Stimulated activated CD8-positive, alpha-beta memory T cell treated with anti-CD3 and anti-CD28 coated beads, Interleukin-2, amount 100 ng/mL, for 1 hour (primary cell): ENCODE measurements at places on chromosomes 11 and 22.
A peak's percentile ranks its signal among the peaks of the same experiment; 100 is the strongest.

GRCh38 chr11:128559496-128560103 is 27.8 kb downstream of the ETS1 start:
- DNase-seq = no peak

DNA sequence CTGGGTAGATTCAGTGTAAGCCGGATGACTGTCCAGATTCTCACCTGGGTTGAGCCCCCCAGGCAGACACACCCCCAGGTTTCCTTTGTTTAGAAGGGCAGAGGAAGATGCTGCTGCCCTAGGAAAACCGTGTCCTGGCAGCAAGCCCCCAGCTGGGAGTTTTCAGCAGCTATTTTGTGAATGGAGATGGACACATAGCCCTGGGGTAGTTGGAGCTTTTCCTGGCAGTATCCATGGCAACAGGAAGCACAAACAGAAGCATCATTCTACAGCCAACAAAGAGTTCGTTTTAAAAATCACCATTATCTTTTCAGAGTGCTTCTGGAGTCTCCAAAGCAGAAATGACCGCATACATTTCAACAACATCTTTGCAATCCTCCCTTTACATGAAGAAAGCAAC is 245.5 kb downstream of the BRD1 start:
- DNase-seq = no peak

DNA sequence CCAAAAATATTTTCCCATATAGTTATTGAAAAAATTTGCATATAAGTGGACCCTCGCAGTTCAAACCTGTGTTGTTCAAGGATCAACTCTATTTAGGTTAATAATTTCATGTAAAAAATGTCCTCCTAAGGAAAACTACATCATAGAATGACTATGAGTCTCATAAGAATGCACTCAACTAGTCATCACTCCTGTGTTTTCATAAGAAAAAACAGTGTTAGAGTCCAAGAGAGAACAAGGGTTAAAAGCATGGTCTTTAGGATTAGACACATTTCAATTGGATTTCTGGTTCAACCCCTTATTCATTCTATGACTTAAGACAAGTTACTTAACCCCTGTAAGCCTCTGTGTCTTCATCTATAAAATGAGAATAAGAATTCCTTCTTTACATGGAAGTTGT is 5.1 kb downstream of the PARVA start:
- DNase-seq = no peak

GRCh38 chr22:44537015-44537414 is 39.0 kb upstream of the RTL6 start:
- no peak for DNase-seq

DNA sequence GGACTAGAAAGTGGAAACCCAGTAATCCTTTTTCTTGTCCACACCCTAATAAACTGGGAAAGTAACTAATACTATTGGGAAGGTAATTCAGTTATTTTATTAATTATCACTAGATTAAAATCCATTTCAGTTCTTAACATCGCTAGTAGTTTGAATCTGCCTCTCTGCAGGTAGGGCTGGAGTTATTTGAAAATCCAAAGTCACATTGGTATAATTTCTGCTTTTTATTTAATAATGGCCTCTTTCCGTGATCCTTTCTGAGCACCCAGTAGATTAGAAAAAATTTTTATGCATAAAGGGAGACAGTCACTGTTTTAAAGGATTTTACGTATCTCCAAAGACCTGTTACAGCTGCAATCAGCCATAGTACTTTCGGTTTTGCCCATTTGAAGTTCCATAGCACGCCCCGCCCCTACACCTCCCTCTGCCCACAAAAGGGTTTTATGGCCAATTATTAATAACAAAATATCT is 605 bp upstream of the COPB1 start:
- DNase-seq = peak; percentile 21

DNA sequence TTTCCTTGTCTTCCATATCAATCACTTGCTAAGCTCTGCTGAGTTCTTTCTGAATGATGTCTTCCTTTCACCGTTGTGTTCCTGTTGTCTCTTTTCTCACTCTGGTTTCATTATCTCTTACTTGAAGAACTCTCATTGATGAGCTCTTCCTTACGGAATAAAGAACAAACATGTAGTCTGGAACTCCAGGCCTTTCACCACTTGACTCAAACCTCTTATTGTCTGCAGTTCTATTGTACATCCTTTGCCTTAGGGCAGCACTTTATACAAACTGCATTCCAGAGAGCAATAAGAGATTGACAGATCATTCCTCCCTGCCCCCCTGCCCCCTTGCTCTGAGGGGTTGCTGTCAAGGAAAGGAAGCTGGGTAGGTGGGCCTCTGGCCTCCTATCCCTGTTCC is 517.4 kb downstream of the TMEM135 start:
- no peak for DNase-seq

DNA sequence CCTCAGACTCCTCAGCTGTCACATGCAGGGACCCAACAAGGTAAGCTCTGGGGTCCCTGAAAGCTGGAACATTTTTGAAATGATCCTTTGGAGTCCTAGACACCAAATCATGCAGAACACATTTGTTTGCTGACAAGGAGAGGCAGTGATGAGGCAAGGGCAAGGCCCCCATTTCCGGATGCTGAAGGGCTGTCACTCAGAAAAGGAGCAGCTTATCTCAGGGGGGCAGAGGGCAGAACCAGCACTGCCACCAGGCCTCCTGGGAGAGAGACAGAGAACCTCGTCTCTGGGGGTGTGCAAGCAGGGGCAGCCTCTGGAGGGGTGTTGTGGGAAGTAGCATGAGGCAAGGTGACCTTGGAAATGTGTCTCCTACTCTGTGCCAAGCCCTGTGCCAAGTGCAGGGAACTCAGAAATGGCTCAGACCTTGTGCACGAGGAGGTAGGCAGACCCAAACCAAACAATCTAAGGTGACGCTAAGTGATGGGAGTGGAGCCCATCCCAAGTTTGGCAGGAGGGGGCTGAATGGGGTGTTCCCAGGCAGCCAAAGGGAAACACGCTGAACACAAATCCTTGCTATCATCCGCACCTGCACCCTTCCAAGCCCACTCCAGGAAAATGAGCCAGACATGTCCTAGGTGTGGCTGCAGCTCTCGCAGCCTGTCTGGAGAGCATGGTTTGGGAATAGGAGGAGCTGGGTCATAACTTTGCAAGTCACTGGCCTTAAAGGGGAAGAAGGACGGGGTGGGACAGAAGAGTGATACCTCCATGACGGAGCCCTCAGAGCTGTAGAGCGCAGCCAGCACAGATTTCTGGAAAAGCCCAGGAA is 94.2 kb downstream of the PDE2A start:
- DNase-seq = no peak

DNA sequence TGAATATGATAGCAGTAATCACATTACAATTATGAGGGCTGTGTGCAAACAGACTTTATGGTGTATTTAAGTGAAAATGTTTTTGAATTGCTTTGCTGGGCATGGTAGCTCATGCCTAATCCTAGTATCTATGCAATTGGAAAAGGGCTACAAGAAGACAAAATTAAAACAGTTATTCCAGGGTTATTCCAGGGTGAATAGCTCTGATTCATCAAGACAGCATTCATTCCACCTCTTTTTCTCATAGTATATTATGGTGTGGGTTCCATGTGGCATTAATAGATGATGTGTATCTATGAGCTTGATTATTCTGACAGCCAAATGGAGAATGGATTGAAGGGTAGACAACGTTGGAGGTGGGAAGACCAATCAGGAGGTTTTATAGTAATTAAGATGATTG is 12.1 kb upstream of the SIDT2 start:
- DNase-seq = no peak

DNA sequence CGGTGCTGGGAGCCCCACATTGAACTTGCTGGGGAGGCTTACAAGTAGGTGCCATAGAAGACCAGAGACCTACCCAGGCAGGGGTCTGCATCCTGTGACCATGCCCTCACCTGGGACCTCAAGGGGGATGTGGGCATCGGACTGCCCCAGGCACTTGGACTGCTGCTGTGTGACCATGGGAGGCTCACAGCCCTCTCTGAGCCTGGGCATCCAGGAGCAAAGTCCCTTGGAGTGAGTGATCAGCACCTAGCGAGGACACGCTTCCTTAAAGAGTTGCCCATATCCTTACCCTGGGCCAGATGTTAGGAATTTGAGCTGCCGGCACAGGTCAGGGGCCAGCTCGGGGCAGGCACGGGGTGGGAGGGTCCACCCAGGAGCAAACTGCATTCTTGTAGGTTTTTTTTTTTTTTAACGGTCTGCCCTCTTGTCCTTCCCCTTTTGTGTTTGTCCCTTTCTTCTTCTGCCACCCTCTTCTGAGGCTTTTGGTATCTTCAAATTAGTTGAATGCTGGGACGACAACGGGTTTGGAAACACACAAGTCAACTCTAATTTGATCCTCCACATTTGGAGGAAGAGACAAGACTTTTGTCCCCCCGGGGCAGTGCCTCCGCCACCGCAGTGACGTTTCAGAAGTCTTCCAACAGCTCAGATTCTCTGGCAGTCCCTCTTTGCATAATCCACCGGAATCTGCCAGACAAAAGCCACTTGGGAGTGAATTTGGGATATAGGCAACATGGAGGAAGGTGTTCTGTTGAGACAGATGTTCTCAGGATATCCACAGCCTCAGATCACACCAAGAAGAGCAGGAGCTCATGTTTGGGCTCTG is 46.1 kb upstream of the LINC01488 start:
- no peak for DNase-seq

DNA sequence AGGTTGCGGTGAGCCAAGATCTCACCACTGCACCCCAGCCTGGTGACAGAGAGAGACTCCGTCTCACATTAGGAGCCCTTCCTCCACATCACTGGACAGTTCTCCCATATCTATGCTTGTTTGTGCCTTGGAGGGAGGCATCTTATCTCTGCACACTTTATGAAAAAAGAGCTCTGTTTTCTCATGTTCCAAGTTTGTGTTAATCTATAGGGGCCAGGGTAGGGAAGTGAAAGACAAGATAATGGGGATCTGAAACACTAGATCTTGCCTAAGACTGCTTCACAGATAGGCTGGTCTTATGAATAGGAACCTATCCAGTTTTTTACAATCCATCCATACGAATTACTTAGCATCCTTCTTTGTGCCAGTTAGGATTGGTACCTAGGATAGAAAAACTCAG is 17.1 kb downstream of the OR6Q1 start:
- no peak for DNase-seq

DNA sequence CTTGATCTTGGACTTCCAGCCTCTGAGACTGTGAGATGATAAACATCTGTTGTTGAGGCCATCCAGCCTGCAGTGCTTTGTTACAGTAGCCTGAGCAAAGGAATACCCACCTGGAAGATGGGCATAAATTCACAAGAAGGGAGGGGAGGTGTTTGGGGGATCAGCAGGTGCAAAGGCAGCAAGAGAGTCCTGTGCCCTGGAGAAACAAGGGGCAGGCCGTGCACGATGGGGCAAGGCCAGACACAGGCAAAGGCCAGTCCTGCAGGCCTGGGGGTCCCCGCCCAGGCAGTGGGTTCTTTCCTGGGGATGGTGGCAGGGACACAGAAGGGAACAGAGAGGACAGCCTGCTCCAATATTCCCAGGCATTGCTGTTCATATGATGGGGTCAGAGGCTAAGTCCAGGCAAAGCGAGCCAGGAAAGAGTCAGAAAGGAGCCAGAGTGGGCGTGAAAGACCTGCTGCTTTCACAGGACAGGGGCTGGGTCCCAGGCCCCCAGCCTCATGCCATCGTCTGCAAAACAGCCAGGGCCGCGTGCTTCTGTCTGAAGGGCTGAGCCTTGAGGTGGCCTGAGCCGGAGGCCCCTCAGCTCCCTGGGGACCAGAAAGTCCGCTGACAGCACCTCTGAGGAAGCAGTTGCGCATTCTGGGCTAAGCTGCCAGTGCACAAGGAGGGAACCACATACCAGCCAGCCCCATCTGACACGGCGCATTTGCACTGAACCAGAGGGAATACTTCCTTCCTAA is 48.8 kb downstream of the MYEOV start:
- DNase-seq = no peak

GRCh38 chr11:14237444-14237961 is 121.5 kb downstream of the RRAS2 start:
- DNase-seq = no peak

- no peak for DNase-seq
Observed at GRCh38 chr11:134576721-134577171, 164.7 kb upstream of the B3GAT1 start.

DNA sequence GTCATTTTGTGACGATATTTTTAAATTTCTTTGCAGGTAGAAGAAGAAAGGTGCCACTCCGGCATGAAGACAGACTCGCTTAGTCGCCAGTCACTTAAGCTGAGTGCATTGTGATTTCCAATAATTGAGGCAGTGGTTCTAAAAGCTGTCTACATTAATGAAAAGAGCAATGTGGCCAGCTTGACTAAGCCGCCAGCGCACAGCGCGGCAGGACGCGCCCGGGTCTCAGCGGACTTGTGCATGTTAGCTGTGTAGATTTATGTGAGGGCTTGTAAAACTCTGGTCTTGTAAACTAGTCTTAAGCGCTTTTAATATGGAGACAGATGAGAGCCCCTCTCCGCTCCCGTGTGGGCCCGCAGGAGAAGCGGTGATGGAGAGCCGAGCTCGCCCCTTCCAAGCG is 5.6 kb downstream of the DGCR8 start:
- DNase-seq = no peak

GRCh38 chr11:88482871-88483301 is 145.3 kb upstream of the CTSC start:
- DNase-seq = no peak

DNA sequence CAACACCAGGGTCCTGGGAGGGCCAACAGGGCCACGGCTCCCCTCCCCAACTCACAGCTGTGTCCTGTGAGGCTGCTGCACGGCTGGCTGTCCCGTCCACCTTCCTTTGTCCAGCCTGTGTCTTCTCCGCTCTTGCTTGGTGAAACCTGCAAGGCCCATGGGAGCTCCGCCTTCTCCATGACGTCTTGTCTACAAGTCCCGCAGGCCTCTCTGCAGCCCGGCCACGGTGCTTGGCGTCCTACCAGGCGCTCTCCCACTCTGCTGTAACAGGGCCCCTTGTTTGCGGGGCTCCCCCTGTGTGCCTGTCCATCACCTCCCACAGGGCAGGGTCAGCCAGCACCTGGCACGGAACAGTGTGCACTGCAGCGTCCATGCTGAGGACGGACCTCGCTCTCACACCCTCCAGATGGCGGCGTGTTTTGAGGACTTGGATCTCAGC is 866.8 kb downstream of the TBC1D22A start:
- DNase-seq = no peak

DNA sequence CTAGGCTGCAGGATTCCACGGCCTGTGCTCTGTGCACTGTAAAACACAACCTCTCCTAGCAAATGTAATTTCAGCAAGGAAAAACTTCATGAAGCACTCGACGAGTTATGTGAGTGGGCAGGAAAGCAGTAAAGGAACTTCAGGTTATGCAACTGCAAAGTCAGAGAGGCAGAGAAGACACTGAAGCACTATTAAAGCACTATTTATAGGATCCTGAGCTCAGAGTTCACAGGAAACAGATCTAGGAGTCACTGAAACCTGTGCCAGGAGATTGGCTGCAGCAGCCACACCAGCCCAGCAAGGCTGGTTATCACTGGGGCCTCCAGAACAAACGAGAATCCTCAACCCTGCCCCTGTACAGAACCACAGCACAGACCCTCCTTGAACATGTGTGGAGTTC is 2.5 kb downstream of the SMIM35 start:
- no peak for DNase-seq

- no peak for DNase-seq
Observed at GRCh38 chr11:32153747-32154146, 62.9 kb downstream of the RCN1 start.

GRCh38 chr11:71420455-71421241 is 27.5 kb downstream of the DHCR7 start:
- no peak for DNase-seq

GRCh38 chr22:24053481-24054226 is 42.5 kb downstream of the CABIN1 start:
- DNase-seq = no peak
